RPMI7951 (cell line): ENCODE measurements at places on chromosomes 7 and 10. TPM values are rescaled to one million over a fixed set of nuclear protein-coding genes. Genes with fewer than 3 reads are reported as not detected.

The CALHM1 gene
- total RNA-seq: not detected in 2 replicates

The OR2A5 gene
- total RNA-seq: not detected in 2 replicates

The PHKG1 gene
- total RNA-seq: 0.39 and 0.96 TPM in 2 replicates

The ABCB1 gene
- under 0.01 and 0.68 TPM in 2 replicates for total RNA-seq

The CPA2 gene
- not detected in 2 replicates for total RNA-seq

The SPDYE2 gene
- total RNA-seq: not detected in 2 replicates

GRCh38 chr7:17027143-17027788 is 145.5 kb upstream of the AGR3 start:
- no peak for DNase-seq

DNA sequence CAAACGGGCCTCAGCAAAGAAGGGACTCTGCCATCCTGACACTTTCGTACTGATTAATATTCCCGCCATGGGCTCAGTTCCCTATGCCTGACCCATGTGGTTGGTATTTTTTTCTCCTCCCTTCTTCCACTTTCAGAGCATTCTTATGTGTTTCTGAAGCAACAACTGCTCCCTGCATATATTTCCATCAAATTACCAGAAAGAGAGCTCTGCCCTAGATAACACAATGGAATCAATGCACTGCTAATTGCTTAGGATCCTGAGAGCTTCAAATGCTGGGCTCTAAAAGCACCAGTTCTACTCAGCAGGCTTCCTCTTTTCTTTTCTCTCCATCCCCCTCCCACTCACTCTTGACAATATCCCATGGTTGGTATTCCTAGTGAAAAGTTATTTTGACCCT is 5.3 kb downstream of the TECTB start:
- no peak for DNase-seq

GRCh38 chr7:3028071-3028757 is 15.5 kb downstream of the CARD11 start:
- peak; percentile 83 for DNase-seq

DNA sequence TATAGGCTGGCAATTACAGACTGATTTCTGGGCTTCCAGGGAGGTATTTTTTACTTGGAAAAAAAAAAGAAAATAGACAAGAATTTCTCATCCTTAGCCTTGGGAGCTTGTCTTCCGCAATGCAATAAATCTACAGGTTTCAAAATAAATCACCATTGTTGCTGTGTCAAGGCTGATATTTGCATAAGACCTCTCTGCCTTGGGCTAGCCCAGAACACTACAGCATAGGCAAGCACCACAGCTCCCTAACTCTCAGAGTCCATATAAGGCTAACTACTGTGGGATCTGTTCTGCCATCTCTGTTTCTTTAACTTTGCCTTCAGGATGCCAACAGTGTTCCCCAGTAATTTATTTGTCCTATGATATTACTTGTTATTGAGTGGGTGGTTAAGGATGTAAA is 64.4 kb downstream of the ZWINT start:
- no peak for DNase-seq

- DNase-seq: no peak
These were observed 92.4 kb downstream of the HYCC1 start for GRCh38 chr7:22921386-22922086.

- no peak for DNase-seq
These were observed 16.9 kb downstream of the MYO1G start for GRCh38 chr7:44961844-44962482.

DNA sequence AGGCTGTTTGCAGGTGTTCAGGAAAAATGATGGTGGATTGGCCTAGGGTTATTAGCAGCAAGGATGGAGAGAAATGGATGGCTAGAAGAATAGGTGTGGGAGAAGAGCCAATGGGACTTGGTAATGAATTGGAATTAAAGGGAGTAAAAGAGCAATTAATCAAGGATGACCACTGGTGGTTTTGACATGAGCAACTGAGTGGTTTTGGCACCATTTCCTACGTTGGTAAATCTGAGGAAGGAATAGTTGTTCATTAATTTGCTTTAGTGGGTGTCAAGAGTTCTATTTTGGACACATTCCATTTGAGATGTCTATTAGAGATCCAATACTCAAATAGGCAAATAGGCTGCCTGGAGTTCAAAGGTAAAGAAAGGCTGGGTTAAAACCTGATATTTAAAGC is 38.2 kb upstream of the NRBF2 start:
- DNase-seq: no peak
